ENCODE measurements at places on chromosomes 12 and 14.

- DNase-seq: no peak
Measured at GRCh38 chr14:92484132-92484823, 29.3 kb upstream of the RIN3 start.

GRCh38 chr14:21852061-21852664 lies 178.5 kb upstream of the OR4E1 start:
- peak; percentile 53 for DNase-seq

- no peak for DNase-seq
Measured at GRCh38 chr12:21942377-21942703, 1.1 kb upstream of the ABCC9 start.

- DNase-seq: no peak
Measured at GRCh38 chr14:27506272-27506671, 908.4 kb upstream of the NOVA1 start.

DNA sequence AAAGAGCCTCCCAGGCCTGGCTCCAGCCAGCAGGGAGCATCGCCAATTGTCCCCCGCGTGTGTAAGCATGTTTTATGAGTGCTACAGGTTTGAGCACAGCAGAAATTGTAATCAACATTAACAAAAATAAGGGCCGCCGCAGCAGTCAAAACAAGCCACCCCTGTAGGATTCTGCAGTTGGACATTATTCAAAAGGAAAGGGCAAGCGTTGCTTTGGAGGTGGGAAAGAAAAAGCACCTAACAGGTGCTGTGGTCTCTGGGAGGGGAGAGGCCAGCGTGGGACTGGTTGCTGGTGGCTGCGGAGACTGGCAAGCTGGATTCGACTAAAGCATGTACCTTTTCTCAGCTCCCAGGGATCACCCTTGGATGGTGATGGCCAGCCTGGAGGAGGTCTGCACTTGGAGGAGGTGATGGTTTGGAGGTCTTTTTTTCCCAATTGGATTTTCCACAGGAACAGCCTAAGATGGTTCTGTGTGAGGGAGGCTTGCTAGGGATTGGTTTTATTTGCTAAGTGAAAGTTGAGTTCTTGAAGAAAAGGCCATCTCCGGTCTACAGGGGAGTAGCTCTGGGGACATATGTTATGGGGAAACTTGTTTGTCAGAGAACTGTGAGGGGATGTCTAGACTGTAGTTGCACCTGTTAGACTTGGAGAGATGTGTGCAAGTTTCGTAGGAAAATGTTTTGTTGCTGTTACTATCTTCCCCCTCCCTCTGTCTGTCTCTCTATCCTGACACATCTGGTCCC lies 2.0 kb downstream of the DYRK2 start:
- no peak for DNase-seq

- no peak for DNase-seq
Measured at GRCh38 chr12:72366255-72366654, 94.1 kb downstream of the TRHDE start.

DNA sequence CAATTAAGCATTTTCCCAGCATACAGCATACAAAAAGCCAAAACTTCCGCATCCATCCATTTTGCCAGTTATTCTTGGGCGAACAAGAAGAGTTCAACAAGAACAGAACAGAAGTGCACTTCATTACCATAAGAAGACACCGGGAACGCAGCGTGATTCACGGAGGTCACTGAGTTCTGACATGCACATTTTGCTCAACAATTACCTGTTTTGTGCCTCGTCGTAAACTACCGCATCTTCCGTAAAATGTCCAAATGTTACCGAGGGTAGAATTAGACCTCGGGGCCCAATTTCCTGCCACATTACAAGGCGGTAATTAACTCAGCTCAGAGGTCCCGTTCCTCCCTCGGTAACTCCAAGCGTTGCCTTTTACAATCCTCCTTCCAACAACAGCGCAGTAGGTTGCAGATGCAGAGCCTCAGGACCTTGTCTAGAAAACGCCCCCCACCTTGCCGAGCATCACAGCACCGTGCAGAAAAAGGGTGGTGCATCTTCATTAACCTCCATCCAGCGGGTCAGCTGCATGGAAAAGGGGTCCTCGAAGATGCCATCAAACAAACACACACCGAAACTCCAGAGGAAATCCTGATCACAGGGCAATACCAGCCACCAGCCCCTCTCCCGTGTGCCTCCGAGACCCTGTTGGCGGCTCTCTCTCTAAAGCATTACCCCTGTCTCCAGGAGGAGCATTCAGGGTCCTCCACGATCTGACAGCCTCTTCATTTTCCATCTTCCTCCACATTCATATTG lies 125.2 kb downstream of the BCL11B start:
- DNase-seq: no peak

- no peak for DNase-seq
Measured at GRCh38 chr12:113088037-113088436, 31.5 kb downstream of the DTX1 start.

- no peak for DNase-seq
Measured at GRCh38 chr12:99332936-99333591, 314.5 kb upstream of the GARIN6 start.

- no peak for DNase-seq
Measured at GRCh38 chr14:38481952-38482678, 226.2 kb upstream of the CLEC14A start.

DNA sequence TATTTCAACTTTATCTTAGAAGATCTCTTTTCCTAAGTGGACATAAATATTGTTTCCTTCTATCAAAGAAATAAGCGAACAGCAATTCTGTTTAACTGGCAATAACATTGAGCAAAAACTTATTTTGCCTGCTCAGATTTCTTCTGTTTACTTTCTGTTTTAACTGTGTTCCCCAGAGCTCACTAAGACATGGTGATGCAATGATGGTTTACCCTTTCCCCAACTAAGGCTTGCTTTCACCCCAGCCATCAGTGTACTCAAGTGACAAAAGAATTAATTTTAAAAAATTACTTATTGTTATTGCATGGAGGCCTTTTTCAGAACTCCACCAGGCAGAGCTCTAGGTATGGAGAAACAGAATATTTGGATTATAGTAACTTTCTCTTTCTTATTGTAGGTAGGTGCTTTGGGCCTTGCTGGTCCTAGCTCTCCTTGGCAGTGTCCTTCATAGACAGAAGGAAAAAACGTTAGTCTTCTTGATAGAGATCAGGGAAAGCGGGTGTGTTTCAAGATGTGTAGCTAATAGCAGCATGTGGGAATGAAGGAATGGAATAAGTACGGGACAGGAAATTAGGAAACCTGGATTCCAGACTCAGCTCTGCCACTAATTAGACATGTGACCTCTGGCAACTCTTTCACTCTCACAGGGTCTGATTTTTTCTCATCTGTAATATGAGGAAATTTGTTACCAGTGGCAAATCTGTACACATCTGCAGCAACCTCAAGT lies 14.6 kb upstream of the DDHD1 start:
- no peak for DNase-seq

GRCh38 chr12:121090586-121091514 lies 41.8 kb upstream of the P2RX7 start:
- DNase-seq: no peak

GRCh38 chr12:115934046-115934445 lies 343.4 kb downstream of the MED13L start:
- no peak for DNase-seq

DNA sequence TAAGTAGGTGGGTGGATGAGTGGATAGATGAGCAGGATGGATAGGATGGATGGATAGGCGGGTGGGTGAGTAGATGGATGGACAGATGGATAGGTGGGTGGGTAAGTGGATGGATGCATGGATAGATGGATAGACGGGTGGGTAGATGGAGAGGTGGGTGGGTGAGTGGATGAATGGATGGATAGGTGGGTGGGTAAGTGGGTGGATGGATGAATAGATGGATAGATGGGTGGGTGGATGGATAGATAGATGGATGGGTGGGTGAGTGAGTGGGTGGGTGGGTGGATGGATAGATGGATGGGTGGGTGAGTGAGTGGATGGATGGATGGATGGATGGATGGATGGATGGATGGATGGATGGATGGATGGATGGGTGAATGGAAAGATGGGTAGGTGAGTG lies 221.7 kb upstream of the NOS1 start:
- DNase-seq: no peak

GRCh38 chr14:75904311-75904710 lies 77.5 kb downstream of the TGFB3 start:
- no peak for DNase-seq

DNA sequence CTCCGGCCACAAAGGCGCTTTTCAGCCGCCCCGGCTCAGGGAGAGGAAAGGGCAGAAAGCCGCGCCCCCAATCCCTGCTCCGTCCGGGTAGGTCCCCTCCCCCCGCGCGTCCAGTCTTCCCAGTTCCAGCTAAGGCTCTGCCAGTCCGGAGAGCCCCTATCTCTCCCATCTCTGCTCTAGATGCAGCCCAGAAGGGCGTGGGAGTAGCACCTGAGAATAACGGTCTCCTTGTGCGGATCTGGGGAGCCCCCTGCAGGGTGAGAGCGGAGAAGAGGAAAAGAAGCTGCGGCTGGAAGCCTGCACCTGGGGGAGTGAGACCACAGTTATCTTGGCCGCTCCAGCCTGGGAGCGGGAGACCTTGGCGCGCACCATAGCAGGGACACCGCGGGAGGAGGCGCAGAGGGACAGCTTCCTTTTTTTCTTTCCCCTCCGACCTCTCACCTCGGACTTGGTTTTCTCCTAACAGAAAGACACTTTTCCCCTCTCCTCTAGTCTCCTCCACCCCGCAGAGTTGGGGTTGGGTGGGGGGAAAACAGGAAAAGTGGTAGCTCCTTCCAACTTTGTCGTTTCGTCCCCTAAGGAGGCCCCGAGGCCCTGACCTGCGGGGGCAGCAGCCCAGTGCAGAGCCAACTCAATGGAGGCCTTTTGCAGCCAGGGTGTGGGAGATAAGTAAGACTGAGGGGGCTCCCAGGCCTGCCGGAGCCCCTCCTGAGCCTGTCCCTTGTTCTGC lies 2.4 kb downstream of the DHH start:
- DNase-seq: peak; percentile 40

GRCh38 chr14:95906591-95906990 lies 30.0 kb downstream of the TUNAR start:
- DNase-seq: no peak

GRCh38 chr12:70824511-70824910 lies 96.0 kb downstream of the PTPRR start:
- DNase-seq: no peak

GRCh38 chr12:13293096-13293495 lies 96.6 kb downstream of the EMP1 start:
- no peak for DNase-seq

DNA sequence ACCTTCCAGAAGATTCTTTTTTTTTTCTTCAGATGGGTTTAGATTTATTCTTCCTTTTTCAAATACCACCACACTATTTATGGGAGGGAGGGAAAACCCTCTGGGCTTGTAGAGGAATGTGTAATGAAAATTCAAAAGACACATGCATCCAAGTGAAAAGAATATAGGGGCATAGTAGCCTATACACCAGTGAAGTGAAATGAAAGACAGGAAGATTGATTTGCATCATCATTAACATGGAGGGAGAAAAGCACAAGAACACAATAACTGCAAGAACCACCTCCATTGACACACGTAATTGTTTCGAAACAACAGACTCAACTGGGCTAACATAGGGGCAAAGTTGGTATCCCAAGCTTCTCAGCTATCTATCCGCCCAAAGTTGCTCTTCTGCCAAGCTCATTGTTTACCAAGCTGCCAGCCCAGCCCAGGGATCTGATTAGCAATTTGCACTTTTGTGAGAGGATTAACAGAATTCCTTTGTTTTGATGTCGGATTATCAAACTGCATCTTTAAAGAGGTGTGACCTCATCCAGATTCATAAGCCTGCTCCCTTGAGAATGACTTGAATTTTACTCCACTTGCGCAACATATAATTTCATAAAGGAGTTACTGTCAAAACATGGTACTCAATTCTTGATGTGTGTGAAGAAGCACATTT lies 430.5 kb upstream of the SOX5 start:
- DNase-seq: no peak

DNA sequence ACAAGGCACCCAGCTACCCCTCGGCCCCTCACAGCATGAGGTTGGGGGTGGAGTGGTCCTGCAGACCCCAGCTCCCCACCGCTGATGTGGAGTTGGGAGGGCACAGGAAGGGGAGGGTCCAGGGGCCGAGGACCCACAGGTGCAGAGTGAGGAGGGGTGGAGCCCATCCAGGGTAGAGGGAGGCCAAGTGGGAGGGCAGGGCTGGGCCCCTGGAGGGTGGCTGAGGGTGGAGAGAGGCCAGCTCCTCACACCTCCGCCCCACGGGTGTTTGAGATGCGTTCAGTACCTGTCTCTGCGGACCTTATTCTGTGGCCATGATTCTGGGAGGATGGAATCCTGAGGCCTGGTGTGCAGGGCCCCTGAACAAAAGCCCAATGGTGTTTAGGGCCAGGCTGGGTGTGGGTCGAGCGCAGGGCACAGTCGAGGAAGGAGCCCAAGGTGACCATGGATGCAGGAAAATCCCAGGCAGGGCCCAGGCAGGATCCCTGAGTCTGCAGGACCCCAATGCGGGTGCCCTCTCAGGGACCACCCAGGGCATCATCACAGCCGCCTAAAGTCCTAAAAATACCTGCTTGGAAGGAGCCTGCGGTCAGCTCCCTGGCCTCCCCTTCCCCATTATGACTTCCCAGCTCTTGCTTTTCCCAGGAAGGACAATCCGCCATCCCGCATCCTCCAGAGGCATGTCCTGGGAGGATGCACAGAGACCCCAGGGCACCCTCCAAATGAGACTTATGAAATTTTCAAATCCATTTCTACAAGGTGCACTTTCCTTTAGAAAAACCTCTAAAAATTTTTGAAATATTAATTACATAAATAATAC lies 377.1 kb upstream of the SFSWAP start:
- DNase-seq: no peak

GRCh38 chr14:24297190-24297964 lies 2.2 kb downstream of the DHRS1 start:
- no peak for DNase-seq

DNA sequence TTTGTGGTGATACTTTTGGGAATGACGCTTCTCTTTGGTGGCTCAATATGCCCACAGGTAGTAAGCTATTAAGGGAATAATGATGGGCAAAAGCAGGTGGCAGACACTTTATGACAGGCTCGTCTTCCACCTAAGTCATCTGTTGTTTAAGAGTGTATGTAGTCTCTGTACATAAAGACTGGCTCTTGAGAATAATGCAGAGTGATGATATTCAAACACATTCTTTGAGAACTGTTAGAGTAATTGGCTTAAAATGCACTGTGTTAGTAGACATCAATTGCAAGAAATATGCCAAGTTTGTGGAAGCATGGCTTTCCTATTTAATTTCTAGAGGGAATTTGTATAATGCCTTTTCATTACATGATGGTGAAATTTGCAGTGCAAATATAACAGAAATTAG lies 694.8 kb upstream of the MIS18BP1 start:
- no peak for DNase-seq
